ENCODE measurements at places on chromosomes 3 and 15. TPM values are rescaled to one million over a fixed set of nuclear protein-coding genes. Genes with fewer than 3 reads are reported as not detected.

GRCh38 chr15:53869044-53869805 is 109.0 kb upstream of the UNC13C start:
- DNase-seq = no peak

- no peak for DNase-seq
Measured at GRCh38 chr15:44530653-44531052, 6.3 kb upstream of the EIF3J start.

- DNase-seq = no peak
Measured at GRCh38 chr3:186374376-186374775, 12.3 kb upstream of the DGKG start.

- DNase-seq = no peak
Measured at GRCh38 chr3:146881356-146881755, 276.2 kb upstream of the PLSCR5 start.

- DNase-seq = no peak
Measured at GRCh38 chr15:41285285-41285684, 47.1 kb downstream of the OIP5 start.

GRCh38 chr15:65409036-65409631 is 13.6 kb downstream of the IGDCC4 start:
- peak; percentile 71 for DNase-seq

- no peak for DNase-seq
Measured at GRCh38 chr3:46399557-46399956, 7.3 kb downstream of the CCR5AS start.

DNA sequence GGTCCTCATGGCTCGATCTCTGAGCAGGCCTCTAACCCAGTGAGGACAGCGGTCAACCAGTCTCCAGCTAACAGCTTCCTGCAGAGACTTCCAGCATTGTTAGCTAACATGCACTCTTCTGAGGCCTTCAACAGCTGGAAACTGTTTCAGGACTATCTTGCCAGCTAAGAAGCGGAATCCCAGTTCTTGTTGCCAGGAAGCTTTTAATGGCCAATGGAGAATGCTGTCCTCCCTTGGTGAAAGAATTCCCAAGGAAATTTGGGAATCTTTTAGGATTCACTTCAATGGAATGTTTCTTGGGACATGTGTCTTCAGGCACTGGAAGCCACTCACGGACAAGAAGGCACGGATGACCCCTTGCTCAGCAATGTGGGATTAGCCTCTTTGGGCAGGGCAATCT is 91.7 kb downstream of the CEMIP start:
- no peak for DNase-seq

DNA sequence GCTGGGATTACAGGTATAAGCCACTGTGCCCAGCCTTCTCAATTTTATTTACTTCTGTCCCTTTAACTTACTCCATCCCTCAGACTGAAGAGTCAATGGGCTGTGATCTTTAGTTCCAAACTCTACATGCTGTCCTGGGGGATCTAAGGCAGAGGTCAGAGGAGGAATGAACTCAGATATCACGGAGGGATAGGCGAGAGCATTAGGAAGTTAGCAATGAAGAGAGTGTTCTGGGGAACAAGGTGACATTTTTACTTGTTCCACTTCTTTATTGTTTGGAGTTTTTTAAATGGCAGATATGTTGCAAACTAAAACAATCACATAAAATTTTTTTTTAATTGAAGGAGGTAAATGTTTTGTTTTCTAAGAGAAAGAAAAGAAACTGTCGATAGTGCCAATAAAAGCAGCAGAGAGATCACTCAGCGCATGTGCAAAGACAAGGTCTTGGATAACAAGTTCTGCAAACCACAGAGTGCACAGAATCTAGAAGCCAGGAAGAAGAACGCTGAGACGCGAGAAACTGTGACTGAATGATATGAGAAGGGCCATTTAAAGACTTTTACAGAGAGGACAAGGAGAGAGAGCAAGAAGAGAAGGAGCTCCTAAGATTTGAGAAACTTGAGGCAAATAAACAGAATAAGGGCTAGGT is 10.8 kb upstream of the CA12 start:
- no peak for DNase-seq

- no peak for DNase-seq
Measured at GRCh38 chr3:9785602-9786001, 6.7 kb downstream of the TADA3 start.

- DNase-seq = no peak
Measured at GRCh38 chr3:196736670-196737374, 2.8 kb upstream of the PAK2 start.

- no peak for DNase-seq
Measured at GRCh38 chr15:26126070-26126469, 262.9 kb upstream of the ATP10A start.

- DNase-seq = no peak
Measured at GRCh38 chr15:41438206-41438605, 21.3 kb downstream of the RTF1 start.

GRCh38 chr15:60994963-60995475 is 234.1 kb downstream of the RORA start:
- DNase-seq = no peak

DNA sequence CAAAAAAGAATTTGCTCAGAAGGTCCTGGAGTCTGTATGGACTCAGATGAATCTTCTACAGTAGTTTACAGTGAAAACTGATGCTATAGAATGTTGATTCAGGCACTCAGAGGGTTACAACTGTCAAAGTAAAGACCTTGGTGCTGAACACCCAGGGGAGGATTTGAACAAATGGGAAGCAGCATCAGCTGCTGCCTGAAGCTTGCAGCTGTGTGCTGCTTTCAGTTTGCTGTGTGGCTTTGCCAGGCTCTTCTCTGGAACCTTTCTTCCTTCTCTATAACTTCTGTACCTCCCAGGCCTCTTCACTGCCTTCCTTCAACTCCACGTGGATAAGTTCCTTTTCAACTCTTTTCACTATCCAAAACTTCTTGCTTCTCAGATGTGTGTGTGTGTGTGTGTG is 214.2 kb downstream of the GRM7 start:
- DNase-seq = no peak

DNA sequence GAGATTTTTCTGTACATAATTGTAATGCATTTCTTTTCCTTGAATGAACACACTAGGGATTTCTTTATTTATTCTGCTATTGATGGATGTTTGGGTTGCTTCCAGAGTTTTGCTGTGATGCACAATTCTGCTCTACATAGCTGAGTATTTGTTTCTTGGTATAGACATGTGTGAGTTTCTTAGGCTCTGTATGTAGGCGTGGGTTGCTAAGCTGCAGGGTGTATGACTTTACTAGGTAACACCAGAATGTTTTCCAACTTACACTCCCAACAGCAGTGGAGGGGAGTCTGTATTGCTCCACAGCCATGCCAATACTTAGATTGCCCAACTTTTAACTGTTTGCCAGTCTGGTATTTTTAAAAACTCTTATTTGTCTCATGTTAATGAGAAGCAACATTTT is 155.5 kb upstream of the TNIK start:
- DNase-seq = no peak

- no peak for DNase-seq
Measured at GRCh38 chr3:117097351-117097750, 387.8 kb downstream of the TUSC7 start.

DNA sequence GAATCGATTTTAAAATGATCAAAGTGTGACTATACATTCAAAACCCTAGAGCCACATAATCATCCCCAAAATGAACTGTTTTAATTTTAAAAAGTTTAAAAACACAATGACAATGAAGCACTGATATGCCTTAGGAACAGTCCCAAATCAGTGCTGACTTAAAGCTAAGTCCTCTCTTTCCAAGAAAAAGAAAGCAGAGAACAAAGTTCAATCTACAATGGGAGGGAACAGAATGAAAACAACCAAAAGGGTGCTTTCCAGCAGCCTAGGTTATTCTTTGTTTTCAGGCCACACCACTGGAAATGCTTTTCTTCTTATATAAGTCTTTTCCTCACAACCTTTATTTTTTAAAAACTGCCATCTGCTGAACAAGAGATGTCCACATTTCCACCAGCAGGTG is 7.2 kb upstream of the STIMATE start:
- no peak for DNase-seq

- DNase-seq = no peak
Measured at GRCh38 chr3:54573858-54574257, 354.0 kb downstream of the LRTM1 start.

DNA sequence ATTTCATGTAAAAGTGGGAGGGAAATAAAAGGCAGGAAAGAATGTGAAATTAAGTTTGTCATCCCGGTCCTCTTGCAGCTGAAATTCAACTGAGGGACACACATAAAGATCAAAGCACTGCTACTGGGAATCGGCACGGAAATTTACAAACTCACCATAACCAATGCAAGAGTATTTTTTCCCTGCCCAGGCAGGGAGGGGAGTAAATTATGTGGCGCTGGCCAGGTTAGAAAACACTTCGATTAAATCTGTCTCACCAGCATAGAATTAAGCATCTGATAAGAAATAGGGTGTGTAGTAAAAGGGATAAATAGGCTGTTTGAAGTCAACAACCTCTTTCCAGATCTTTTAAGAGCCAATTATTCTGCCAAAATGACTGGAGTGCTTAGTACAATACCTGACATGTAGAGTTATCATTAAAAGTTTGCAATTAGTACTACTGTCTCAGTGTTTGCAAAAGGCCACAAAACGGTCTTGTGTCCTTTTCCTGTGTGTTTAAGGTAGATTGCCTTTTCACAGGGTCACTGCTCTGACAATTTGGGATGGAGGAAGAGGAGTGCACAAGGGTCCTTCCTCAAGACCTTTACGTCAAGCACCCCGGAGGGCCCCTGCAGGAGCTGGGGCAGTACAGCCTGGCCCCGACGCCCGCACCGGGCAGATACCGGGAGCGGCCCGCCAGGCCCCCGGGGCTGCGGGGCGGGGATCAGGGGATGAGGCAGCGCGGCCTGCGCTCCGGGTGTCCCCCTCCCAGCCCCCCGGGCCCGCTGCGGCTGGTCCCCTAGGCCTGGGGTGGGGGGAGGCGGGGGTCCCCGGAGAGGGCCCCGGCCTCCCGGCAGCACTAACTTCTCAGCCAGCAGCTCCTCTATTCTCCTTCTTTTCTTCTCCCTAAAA is 651 bp downstream of the UBA3 start:
- no peak for DNase-seq

DNA sequence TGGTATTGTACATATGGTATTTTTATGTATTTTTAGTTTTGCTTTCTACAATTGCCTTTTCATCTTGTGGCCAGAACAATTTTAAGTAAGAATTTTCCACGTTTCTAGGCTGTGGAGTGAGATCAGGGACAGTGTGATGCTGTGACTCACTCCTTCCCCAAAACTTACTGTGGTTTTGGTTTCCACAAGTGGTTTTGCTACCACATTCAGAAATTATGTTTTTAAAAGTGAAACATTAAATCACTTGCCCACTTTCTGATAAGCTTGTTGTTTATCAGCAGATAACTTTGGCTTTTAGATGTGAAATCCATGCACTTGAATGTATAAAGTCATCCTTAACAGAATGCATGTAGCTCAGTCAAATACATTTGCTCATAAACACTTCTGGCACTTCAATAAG is 192.2 kb upstream of the THRB start:
- peak; percentile 46 for DNase-seq

- DNase-seq = no peak
Measured at GRCh38 chr3:104323226-104323625, 1043.5 kb upstream of the ALCAM start.

- DNase-seq = no peak
Measured at GRCh38 chr3:127569160-127569559, 21.4 kb downstream of the TPRA1 start.

STRA6 gene
- total RNA-seq = 0.29 TPM

CCR4 gene
- not detected for total RNA-seq

LARP6 gene
- 166 TPM for total RNA-seq

EFHB gene
- not detected for total RNA-seq

KBTBD13 gene
- not detected for total RNA-seq

AADAC gene
- total RNA-seq = not detected

ATP8B4 gene
- not detected for total RNA-seq

CTDSPL gene
- total RNA-seq = 11.7 TPM

ARRDC4 gene
- 7.1 TPM for total RNA-seq

PPM1L gene
- total RNA-seq = 7.0 TPM
